Left ventricle myocardium superior (tissue), 1 donor: ENCODE measurements at places on chromosomes 5 and 9. TPM values are rescaled to one million over a fixed set of nuclear protein-coding genes. Genes with fewer than 3 reads are reported as not detected.

The IFNA5 gene
- not detected for total RNA-seq

The SPACA9 gene
- total RNA-seq = 4.4 TPM

The TLX3 gene
- total RNA-seq = not detected

The INSL4 gene
- total RNA-seq = not detected

The THBS4 gene
- total RNA-seq = 29.5 TPM

The IFNA6 gene
- total RNA-seq = not detected

The CAVIN4 gene
- total RNA-seq = 71.6 TPM

The ZNF483 gene
- 4.9 TPM for total RNA-seq

The PHF24 gene
- 0.10 TPM for total RNA-seq

The MYMK gene
- total RNA-seq = not detected

The FASTKD3 gene
- total RNA-seq = 5.6 TPM

The BSPRY gene
- 0.37 TPM for total RNA-seq

The FRMD3 gene
- 97.7 TPM for total RNA-seq

The MRPS27 gene
- 80.1 TPM for total RNA-seq

The CER1 gene
- not detected for total RNA-seq

The ADAMTSL2 gene
- 5.1 TPM for total RNA-seq

The TOPORS gene
- 9.4 TPM for total RNA-seq

The PPIC gene
- total RNA-seq = 52.2 TPM

The GABBR2 gene
- 0.62 TPM for total RNA-seq

The ACTBL2 gene
- total RNA-seq = not detected

The HTR4 gene
- total RNA-seq = not detected

The TSLP gene
- 7.2 TPM for total RNA-seq

The OR1Q1 gene
- total RNA-seq = not detected

The ARSB gene
- total RNA-seq = 11.0 TPM

The C6 gene
- 44.6 TPM for total RNA-seq

The ANGPTL2 gene
- total RNA-seq = 27.4 TPM

The NMUR2 gene
- 0.20 TPM for total RNA-seq

The PCDHB16 gene
- 2.7 TPM for total RNA-seq

The CSF1R gene
- 20.1 TPM for total RNA-seq

The TTLL11 gene
- total RNA-seq = 5.8 TPM

The IL31RA gene
- not detected for total RNA-seq

The KIF2A gene
- total RNA-seq = 9.3 TPM

The IGFBPL1 gene
- total RNA-seq = not detected

The NRARP gene
- total RNA-seq = 4.0 TPM

The OTULINL gene
- 3.1 TPM for total RNA-seq

The PCDHA1 gene
- total RNA-seq = not detected
